ENCODE measurements at places on chromosomes 7 and 10.

GRCh38 chr10:85917601-85918000, 449.0 kb downstream of the GRID1 start:
- DNase-seq = no peak

- DNase-seq = no peak
These were observed 83.7 kb downstream of the EBF3 start for GRCh38 chr10:129880191-129880870.

GRCh38 chr10:113562704-113563103, 9.9 kb downstream of the HABP2 start:
- DNase-seq = no peak

DNA sequence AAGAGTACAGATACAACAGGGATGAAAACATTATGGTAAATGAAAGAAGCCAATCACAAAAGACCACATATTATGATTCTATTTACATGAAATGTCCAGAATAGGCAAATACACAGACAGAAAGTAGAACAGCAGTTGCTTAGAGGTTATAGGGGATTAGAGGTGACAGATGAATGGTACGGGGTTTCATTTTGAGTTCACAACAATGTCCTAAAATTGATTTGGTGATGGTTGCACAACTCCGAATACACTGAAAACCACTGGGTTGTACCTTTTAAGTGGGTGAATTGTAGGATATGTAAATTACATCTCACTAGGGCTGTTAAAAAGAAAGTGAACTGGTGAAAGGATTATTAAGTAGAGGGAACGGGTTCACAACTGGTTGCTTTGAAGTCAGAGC, 76.3 kb upstream of the MRLN start:
- no peak for DNase-seq

DNA sequence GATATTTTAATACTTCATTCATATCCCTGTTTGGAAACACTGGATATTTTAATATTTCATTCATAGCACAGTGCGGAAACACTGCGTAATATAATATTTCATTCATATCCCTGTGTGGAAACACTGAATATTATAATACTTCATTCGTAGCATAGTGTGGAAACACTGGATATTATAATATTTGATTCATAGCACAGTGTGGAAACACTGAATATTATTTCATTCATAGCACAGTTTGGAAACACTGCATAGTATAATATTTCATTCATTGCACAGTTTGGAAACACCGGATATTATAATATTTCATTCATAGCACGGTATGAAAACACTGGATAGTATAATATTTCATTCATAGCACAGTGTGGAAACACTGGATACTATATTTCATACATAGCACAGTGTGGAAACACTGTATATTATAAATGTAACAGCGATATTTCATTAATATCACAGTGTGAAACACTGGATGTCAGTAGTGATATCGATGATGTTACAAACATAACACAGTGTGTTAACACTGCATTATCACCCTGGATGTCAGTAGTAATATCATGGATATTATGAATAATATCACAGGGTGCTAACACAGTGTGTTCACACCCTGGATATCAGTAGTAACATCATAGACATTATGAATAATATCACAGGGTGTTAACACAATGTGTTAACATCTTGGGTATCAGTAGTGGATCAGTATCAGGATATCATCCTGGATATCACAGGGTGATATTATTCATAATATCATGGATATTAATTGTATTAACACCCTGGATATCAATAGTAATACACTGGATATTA, 2.9 kb upstream of the TMEM225B start:
- DNase-seq = no peak

DNA sequence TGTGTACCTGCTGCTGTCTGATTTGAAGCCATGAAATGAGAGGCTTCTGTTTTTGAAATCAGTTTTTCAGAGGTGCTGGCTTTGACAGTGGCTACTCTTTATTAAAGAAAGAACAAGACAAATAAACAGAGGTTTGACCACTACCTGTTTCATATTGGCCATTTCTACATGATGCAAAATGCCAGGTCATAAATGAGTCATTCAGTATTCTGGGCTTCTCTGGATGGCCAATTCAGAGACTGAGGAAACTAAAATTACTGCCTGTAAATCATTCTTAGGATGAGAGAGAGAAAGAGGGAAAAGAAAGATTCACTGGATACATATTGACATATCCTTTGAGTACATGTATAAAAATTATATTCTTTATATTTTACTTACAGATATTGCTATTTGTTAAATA, 303.3 kb upstream of the ETV1 start:
- no peak for DNase-seq

- no peak for DNase-seq
These were observed 171.5 kb upstream of the NAMPT start for GRCh38 chr7:106456329-106456728.

GRCh38 chr10:99943908-99944307, 65.8 kb downstream of the DNMBP start:
- DNase-seq = no peak

DNA sequence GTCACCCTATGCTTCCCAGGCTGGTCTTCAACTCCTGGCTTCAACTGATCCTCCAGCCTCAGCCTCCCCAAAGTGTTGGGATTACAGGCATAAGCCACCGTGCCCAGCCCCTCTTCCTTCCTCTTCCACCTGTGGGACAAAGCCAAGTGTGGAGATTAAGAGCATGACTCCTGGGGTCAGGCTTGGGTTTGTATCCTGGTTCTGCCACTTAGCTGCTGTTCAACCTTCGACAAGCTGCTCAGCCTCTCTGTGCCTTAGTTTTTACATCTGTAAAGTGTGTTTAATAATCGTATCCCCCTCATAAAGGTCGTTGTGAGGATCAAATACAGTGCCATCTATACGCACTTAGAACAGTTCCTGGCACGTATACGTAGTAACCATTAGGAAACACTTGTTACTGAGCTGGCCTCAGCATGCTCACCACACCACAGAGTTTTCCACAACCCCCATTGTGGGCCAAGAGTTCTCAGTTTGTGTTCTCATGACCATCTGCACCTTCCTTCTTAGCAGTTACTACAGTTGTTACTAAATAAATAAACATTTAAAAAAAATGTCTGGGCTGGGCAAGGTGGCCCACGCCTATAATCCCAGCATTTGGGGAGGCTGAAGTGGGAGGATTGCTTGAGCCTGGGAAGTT, 140.5 kb upstream of the BTBD16 start:
- no peak for DNase-seq

DNA sequence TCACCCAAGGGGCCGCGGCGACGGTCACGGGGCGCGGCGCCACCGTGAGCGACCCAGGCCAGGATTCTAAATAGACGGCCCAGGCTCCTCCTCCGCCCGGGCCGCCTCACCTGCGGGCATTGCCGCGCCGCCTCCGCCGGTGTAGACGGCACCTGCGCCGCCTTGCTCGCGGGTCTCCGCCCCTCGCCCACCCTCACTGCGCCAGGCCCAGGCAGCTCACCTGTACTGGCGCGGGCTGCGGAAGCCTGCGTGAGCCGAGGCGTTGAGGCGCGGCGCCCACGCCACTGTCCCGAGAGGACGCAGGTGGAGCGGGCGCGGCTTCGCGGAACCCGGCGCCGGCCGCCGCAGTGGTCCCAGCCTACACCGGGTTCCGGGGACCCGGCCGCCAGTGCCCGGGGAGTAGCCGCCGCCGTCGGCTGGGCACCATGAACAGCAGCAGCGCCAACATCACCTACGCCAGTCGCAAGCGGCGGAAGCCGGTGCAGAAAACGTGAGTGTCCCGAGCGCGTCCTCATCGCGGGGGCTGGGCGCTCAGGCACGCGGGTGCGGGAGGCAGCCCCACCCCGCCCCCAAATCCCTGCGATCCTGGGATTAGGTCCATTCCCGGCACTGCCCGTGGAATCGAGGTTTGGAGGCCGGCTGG, 509 bp downstream of the AHR start:
- DNase-seq = peak; percentile 54

DNA sequence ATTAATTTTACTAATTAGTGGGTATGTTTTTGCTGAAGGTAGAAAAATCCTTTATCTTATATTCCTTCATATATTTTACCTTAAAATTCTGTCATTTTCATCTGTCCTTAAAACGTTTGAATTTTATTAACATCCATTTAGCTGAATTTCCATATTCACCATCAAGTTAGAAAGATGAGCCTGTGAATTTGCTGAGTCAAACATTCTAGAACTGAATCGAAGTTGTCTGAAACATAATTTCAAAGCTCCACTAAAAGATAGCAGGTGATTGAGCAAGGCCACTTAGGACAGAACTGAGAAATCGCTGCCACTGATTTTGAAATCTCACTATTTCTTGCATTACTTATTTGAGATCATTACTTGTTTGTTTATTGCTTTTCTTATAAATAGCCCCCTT, 17.5 kb downstream of the HGF start:
- DNase-seq = no peak

DNA sequence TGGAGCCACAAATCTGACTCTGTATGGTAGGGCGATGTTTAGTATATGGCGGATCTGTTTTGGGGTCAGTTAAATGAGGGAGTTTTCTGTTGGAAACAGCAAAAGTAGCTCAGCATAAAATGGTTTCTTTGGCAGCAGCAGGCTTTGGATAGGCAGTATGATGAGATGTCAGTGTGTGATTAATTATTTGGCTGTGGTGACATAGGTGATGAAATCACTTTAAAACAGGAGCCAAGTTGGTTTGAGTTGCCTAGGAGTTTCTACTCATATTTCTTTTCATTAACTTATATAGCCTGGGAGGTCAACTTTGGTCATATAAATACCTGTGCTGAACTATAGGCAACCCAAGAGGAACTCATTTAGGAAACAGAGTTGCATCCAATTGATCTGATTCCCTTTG, 291.2 kb downstream of the LRMDA start:
- no peak for DNase-seq

Data from activated T-cell treated with anti-CD3 and anti-CD28 coated beads for 48 hours (primary cell).